ENCODE measurements at places on chromosomes 13 and 19. TPM values are rescaled to one million over a fixed set of nuclear protein-coding genes. Genes with fewer than 3 reads are reported as not detected.

Gene TMEM190
- total RNA-seq: not detected

- no peak for ATAC-seq
Measured at GRCh38 chr13:33879118-33879517, 61.2 kb downstream of the RFC3 start.

GRCh38 chr19:2274185-2274711 lies 7.7 kb downstream of the PEAK3 start:
- ATAC-seq: no peak

GRCh38 chr13:105920370-105920769 lies 615.1 kb downstream of the EFNB2 start:
- ATAC-seq: no peak

DNA sequence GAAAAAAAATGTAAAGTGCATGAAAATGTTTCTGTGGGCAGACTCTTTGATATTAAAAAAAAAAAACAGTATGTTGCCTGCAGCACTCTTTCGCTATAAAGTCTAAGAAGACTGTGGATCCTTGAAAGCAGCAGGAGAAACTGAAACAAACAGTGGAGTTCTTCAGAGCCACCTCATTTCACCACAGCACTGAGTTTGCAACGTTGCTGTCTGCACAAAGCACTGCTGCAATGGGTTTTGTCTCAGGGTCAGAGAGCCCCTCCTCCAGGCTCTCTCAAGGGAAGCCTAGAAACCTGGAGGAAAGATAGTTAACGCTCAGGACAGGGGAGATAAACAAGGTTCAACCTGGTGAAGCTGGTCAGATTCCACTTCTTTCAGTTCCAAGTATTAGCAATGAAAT lies 248.7 kb downstream of the EFNB2 start:
- ATAC-seq: no peak

DNA sequence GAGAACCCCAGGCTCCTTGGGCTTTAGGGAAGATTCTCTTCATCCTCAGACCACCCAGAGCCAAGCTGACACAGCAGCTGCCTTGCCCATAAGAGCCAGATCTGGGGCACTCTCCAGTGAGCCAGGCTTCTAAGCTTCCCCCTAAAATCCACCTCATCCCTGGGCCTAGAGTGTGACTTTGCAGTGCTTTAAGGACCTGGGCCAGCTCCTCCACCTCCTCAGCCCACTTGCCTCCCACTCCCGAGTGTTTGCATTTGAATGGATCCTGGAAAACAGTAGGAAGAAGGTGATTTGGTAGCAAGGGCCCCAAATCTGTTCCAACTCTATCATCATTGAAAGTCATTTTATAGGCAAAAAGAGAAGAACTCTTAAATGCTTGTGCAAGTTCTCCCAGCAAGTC lies 108.7 kb upstream of the UBL3 start:
- no peak for ATAC-seq

Gene ZNF211
- 14.0 TPM for total RNA-seq

DNA sequence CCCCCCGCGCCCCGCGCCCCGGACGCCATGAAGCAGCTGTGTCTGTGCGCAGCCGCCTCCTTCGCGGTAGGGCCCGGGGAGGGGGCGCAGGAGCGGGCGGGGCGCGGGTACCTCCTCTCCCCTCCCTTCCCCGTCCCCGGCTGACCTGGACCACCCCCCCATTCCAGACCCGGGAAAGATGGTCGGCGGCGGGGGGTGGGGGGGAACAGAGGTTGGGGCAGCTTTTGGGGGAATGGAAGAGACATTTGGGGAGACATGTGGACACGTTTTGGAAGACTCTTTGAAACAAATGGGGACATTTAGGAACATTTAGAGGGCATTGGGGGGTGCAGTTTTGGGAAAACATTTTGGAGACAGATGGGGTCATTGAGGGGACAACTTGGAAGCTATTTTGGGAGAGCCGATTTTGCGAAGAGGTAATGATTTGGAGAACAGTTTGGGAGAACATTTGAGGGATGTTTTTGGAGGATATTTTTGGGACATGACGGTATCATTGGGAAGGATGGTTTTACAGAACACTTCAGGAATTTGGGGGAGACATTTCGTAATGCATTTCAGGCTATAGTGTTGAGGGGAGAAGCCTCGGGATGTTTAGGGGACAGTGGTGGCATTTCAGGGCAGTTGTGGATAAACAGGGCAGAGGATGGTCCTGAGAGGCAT lies 16.1 kb downstream of the ANKRD24 start:
- no peak for ATAC-seq

DNA sequence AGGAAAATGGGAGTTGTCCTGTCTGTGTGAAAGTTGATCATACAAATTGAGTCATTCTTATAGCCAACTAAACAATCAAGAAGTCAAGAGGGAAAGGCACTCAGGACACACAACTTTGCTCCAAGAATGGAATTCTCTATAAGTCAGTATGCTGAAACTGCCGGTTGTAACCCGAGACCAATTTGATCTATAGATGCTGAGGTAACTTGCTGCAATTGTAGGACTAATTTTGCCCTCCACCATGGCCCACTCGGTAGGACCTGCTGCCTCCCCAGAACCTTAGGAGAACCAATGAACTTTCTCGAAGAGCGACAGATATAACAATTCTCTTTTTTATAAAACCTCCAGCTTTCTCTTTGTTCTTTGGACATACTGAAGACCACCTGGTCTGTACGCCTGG lies 157.0 kb downstream of the RNF17 start:
- ATAC-seq: no peak

DNA sequence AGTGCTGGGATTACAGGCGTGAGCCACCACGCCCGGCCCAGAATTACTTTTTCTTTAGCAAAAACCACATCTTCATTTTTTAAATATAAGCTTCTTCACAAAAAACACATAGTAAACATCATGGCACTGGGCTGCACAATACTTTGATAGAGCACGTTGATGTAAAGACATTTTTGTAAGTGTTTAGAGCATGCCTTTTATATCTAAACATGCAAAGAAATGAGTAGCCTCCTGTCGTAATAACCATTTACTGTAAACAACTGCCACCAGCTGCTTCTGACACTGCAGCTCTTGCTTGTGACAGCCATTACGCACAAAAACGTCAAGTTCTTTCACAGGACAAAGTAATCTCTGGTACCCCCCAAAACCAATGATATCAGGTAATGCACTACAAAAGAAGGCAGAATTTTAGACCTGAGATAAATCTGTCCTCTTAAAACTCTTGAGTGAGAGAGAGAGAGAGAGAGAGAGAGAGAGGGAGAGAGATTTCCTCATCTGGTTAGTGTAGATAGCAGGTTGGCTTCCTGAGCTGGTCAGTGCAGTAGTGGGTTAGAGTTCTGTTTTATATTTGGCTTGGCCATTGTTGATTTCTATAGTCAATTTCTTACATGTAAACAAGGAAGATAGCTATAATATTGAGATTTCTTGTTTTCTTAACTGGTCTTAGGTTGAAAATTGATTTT lies 6.7 kb upstream of the ZNF548 start:
- no peak for ATAC-seq

DNA sequence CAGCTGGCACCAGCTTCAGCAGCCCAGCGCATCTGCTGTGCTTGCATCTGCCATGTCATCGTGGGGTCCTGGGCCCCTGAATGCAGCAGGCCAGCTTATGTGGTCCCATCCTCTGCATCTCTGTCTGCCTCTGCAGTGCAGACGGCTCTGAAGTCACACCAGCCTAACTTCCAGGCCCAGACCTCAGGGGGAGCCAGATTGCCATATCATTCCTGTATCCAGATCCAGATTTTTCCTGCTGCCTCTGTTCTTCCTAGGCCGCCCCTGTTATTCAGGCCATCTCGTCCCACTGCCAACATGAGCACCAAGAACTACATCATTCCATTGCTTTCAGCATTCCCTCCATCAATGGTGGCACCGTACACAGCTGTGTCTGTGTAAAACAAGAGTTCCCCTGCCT lies 571.6 kb downstream of the UQCRFS1 start:
- ATAC-seq: no peak

DNA sequence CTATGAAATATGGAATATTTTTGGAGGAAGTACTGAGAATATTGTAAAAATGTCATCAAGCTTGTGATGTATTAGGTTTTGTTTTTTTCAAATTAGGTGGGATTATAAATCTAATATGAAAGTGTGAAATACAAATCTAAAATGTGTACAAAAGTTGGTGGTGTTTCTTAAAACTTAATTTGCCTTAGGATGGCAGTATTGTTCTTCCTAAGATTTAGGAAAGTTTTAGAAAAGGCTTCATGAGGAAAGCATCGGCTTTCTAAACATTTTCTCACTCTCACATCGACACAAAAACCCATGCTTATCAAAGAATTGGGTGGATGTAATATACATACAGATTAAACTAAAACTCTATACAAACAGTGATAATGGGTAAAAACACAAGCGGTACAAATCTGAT lies 972.0 kb upstream of the PCDH20 start:
- no peak for ATAC-seq

Gene PEG3
- total RNA-seq: 0.04 TPM

GRCh38 chr19:42188665-42189064 lies 28.8 kb downstream of the DEDD2 start:
- ATAC-seq: no peak

Gene SRRM5
- total RNA-seq: 0.74 TPM
